MCF 10A (cell line): ENCODE measurements at places on chromosomes 16 and 17. TPM values are rescaled to one million over a fixed set of nuclear protein-coding genes. Genes with fewer than 3 reads are reported as not detected.
A peak's percentile ranks its signal among the peaks of the same experiment; 100 is the strongest.

The C16orf46 gene
- 0.66 and 3.8 TPM in 2 replicates for total RNA-seq

The EVPL gene
- 7.7 and 8.1 TPM in 2 replicates for total RNA-seq

The LRRC37A gene
- total RNA-seq, result 1.7 and 1.8 TPM in 2 replicates

The ABCC11 gene
- total RNA-seq, result 0.20 and 0.44 TPM in 2 replicates

The SETD6 gene
- 18.4 and 19.5 TPM in 2 replicates for total RNA-seq

DNA sequence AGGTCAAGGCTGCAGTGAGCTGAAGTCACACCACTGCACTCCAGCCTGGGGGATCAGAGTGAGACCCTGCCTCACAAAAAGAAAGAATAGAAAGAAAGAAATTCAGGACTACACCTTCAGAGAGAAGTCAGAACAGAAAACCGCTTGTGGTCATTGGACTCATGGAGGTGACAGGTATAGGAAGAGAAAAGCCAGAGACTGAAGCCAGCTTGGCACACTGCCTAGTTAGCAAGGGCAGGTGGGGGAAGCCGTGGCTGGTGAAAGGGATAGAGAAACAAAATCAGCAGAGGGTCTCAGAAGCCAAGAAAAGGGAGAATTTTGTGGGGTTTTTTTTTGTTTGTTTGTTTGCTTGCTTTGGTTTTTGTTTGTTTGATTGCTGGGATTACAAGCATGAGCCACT is 32.9 kb upstream of the SKAP1 start:
- no peak for DNase-seq

- DNase-seq, result no peak
Observed at GRCh38 chr16:49523435-49524159, 150.0 kb downstream of the C16orf78 start.

GRCh38 chr17:17671369-17672129 is 9.7 kb upstream of the RAI1 start:
- DNase-seq, result no peak

- no peak for DNase-seq
Observed at GRCh38 chr17:27631897-27632725, 1.1 kb downstream of the LGALS9 start.

- peak; percentile 24 for DNase-seq
Observed at GRCh38 chr16:56684256-56684925, 2.1 kb downstream of the MT1X start.

GRCh38 chr17:68886401-68886800 is 68.8 kb downstream of the ABCA8 start:
- no peak for DNase-seq

DNA sequence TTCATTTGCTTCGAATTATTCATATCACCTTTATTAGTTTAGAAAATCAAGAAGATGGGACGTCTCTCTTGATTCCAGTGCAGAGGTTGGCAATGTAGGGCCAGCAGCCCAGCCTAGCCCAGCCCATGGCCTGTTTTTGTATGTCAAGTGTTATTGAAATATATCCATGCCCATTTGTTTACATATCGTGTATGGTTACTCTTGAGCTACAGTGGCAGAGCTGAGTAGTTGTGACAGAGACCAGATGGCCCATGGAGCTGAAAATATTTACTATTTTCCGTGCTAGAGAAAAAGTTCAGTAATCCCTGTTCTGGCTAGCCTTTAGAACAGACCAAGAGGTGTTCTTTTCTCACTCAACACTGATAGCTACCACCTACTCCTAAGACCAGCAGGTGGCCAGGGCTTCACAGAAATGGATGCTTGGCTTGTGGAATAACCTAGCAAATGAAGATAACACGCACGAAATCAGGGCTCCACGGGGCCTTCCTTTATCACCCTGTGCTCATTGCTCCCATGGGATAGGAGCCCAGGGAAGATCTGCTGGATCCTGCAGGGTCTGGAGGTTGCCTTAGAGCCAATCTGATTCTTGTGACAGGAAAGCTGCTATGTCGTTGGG is 123.2 kb upstream of the ANKFN1 start:
- no peak for DNase-seq

- DNase-seq, result no peak
Observed at GRCh38 chr16:361341-361871, 8.9 kb upstream of the AXIN1 start.

GRCh38 chr16:85151603-85152413 is 39.5 kb upstream of the CIBAR2 start:
- DNase-seq, result peak; percentile 98
